GM20000 (cell line): ENCODE measurements at places on chromosomes 3 and 15.

DNA sequence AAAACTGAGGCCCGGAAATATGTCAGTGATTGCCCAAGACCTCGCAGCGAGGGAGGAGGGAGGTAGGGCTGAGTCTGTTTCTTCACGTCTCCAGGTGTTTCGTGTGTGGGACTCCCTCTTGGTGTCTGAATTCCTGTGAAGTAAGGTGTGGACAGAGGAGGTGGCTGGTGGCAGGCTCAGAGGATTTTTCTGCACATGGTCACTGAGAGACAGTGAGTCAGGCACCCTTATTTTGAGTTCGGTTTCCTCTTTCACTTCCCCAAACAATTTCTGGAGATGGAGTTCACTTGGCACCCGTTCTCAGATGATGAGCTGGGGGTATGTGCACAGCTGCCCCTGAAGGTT is 46.3 kb upstream of the VPS8 start:
- no peak for DNase-seq

GRCh38 chr15:55530861-55531313 is 22.9 kb upstream of the DNAAF4 start:
- DNase-seq = no peak

DNA sequence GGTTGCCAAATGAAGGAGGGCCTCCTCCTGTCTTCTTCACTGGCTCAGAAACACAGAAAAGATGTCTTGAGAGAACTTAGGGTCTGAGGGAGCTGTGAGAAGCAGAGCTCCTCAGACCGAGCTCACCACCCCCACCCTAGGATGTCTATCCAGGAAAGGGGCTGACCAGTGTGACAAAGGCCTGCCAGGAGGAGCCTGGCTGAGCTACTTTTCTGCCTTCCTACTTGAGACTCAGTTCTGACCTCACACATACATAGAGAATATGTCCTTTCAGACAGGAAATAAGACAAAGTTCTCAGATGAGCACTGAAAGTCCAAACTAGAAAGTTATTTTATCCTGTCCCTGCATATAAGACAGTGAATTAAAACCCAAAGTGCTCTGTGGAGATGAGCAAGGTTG is 54.5 kb downstream of the KIF9 start:
- DNase-seq = peak; percentile 47

DNA sequence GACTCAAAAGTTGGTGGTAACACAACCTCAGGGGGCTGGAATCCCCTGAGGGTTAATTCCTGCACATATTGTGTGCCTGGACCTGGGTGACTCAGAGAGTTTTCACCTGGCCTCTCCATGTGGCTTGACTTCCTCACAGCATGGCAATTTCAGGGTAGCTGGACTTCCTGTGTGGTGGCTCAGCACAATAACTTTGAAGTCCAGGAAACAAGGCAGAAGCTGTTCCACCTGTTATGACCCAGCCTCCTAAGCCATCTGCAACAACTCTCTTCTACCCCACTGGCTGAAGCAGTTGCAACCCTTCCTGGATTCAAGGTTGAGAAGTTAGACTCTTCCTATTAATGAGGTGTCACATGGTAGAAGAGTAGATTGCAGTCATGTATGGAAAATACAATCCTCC is 58.4 kb downstream of the EDEM1 start:
- DNase-seq = no peak

GRCh38 chr3:30462721-30463470 is 143.5 kb upstream of the TGFBR2 start:
- no peak for DNase-seq

GRCh38 chr3:186413615-186414415 is 51.8 kb upstream of the DGKG start:
- no peak for DNase-seq
